ENCODE measurements at places on chromosomes 2 and 18.

DNA sequence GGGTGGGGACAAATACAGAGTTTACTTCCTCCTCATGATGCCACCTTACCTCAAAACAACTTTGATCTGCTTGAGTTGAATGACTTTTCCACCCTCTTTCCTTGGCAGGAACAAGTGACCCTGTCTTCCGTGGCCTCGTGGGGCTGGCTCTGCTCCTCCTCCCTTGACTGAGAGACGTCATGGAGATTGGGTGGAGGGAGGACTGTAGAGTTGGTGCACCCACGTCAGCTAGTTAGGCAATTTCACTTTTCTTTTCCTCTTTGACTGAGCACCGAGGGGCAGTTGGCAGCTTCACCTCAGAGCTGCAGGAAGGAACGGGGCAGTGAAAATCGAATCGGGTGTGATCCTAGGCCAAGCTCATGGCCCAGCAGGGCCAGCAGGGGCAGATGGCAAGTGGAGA lies at the start of gene SP140:
Gene SP140 (plus strand): TSS at position 251 of the 400 bp plus-strand sequence. CDS start 109 bp downstream, at position 360.
- DNase-seq, result no peak

GRCh38 chr2:190978389-190979053 lies 35.5 kb downstream of the STAT1 start:
- DNase-seq, result peak; percentile 73

DNA sequence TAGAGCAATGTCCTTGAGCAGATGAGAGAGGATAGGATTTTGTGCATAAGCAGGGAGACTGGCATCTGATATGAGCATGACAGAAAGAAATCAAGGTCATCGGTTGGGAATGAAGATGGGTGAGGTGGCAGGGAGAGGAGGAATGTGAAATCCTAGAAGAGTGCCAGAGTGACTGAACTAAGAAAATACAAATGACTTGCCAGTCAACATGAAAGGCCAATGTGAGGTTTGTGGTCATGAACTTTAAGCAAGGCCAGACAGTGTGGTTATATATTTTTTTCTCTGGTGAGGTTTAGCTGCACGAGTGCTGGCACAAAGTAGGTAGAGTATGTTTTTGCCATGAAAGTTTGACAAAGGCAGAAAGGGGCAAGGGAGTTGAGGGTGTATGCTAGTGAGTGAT lies 21.2 kb downstream of the QPCT start:
- DNase-seq, result no peak

DNA sequence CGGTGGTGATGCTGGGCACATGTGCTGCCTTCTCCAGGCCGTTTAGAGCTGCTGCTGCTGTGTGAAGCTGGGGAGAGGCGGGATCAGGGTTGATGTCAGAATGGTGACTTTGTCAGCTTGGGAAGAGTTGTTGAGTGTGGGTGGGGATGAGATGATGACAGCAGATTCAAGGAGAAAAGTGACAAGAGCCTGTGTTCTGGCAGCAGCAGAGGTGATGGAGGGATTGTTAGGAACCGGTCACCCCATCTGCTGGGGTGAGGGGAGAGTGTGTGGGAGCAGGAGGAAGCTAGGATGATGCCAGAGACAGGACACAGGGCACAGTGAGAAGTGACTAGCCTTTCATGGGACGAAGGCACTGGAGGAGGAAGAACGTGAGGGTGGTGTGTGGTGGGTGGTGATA lies 345.5 kb downstream of the RNF144A start:
- no peak for DNase-seq

GRCh38 chr18:41126541-41127235 lies 828.3 kb upstream of the PIK3C3 start:
- DNase-seq, result peak; percentile 52

GRCh38 chr2:184067502-184067901 lies 530.8 kb upstream of the ZNF804A start:
- no peak for DNase-seq

GRCh38 chr2:46174345-46175170 lies 122.6 kb upstream of the EPAS1 start:
- DNase-seq, result no peak

DNA sequence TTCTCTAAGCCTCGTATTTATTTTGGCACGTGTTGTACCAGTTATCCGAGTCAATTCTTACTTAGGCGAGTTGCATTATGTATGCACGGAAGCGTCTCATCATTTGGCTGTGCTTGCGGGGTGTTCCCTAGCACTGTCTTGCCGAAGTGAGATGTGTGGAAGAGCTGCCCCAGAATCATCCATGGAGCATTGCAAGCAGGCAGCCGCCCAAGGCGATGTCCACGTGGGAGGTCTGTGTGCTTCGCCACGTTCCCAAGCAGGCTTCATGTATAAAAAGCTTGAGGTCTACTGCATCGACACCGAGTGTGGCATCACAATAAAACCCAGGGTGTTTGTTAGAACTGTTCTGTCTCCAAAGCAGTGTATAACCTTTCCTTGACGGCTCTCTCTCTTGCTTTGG lies 849.9 kb downstream of the DCDC2C start:
- no peak for DNase-seq

DNA sequence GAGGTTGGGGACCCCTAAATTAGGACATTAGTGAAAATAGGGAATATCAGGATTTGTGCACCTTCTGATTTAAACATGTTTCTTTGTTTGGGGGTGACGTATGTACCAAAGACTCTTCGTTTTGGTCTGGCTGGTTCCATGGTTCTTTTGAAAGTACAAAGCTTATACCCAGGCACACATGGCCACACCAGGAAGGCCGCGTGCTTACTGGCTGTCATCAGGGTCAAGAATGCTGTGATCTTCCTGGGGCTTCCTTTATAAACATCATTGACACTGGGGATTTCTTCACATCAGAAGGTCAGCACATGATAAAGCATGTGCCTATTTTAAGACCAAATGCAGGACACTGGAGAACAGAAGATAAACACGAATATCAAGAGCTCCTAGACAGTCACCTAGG lies 230.6 kb upstream of the ID2 start:
- no peak for DNase-seq

DNA sequence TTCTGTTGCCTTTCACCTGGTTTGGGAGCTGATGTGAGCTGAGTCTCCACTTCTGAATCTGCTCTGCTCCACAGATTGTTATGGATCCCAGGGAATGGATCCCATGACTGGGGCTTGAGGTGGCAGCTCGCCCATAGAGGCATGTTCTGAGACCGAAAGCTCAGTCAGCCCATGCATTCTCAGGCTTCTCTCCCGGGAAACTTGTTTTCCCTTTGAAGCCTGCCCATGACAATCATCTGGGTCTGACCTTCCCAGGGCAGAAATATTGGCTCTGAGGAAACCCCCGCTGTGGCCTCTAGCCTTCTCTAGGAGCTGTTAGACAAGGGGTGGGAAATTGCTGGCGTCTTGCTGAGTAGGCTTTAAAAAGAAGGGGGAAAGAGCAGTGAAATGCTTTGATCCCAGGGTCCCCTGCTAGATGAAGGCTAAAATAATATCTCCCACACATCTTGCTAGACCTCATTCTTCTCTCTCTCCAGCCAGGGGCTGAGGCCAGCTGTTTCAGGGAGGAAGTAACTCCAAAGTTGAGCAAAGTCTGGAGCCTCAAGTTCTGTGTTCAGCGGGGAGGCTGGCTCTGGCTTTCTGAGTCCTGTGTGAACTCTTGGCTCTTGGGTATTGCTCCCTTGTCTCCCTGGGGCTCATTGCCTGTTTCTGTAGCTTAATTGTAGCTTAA lies 2.0 kb downstream of the VAMP8 start:
- DNase-seq, result no peak

GRCh38 chr2:187577310-187577709 lies 23.1 kb upstream of the TFPI start:
- DNase-seq, result no peak

DNA sequence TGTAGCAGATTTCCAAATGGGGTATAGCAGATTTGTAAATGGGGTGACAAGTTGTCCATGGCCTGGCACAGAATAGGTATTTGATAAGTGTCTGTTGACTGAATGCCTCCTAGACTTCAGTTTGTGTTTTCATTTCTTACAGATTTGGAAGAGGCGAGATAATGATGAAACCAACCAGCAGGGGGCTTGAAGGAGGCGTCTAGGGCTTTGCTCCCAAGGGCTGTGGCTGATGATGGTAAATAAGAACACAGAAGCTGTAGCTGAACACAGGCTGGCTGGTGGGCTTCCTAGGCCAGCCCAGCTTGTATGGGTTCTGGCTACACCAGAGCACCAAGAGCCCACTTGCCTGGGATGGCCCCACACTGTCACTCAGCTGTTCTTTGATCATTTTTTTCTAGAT lies 19.4 kb downstream of the SFTPB start:
- DNase-seq, result peak; percentile 69

- DNase-seq, result no peak
Observed at GRCh38 chr2:226687641-226688253, 111.9 kb downstream of the IRS1 start.

- DNase-seq, result peak; percentile 29
Observed at GRCh38 chr2:226721541-226721940, 78.1 kb downstream of the IRS1 start.

Measured in fibroblast of pulmonary artery (primary cell).